ENCODE measurements at places on chromosomes 13 and 19. TPM values are rescaled to one million over a fixed set of nuclear protein-coding genes. Genes with fewer than 3 reads are reported as not detected.

The CEACAM3 gene
- total RNA-seq = not detected

The SHKBP1 gene
- 110 TPM for total RNA-seq

The TMPRSS9 gene
- not detected for total RNA-seq

The POLD1 gene
- total RNA-seq = 108 TPM

The KLF1 gene
- 0.14 TPM for total RNA-seq

The SELENOV gene
- total RNA-seq = not detected

The ODAD3 gene
- not detected for total RNA-seq

The FCGBP gene
- total RNA-seq = 4.8 TPM

The IRGC gene
- total RNA-seq = not detected

The KASH5 gene
- 0.46 TPM for total RNA-seq

The POSTN gene
- total RNA-seq = not detected

The PPP6R1 gene
- 181 TPM for total RNA-seq

The SPRY2 gene
- not detected for total RNA-seq

The ZNF112 gene
- not detected for total RNA-seq

The LGALS14 gene
- not detected for total RNA-seq

The KCNN4 gene
- total RNA-seq = 28.8 TPM

The CACNG8 gene
- total RNA-seq = not detected

The TTC9B gene
- not detected for total RNA-seq

All from activated naive CD4-positive, alpha-beta T cell treated with anti-CD3 and anti-CD28 coated beads, Interleukin-2, amount 10 ng/mL, durations not matched to agents 5 hours and 36 hours (primary cell).